ENCODE measurements at places on chromosomes 16 and 17. TPM values are rescaled to one million over a fixed set of nuclear protein-coding genes. Genes with fewer than 3 reads are reported as not detected.

DNA sequence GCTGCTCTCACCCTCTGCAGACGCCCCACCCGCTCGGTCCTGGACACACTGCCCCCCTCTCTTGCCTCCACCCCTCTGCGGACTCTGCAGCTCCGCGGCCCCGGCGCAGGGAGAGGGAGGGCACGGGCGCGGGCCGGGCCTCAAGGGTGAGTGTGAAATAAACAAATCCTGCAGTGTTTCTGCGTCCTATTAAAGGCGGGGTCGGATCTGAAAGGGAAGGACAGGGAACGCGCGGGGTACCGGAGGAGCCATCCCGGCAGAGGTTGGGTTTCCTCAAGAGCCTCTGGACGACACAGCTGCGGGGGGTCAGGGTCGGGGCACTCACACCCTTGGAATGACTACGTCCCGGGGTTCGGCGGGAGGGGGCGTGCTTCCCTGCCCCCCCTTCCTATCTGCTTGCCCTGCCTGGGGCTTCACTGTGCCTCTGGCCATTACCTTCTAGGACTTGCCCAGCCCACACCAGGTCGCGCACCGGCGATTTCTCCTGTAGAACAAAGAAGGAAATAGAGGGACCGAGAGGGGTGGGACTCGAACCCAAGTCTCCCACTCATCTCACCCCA lies 466 bp upstream of the HSF4 start:
- H3K27me3 ChIP-seq = peaks cover 99% of the 10 kb centered on the region
- no peaks in the 10 kb centered on the region for H3K36me3 ChIP-seq
- no peak overlapping the region for H3K4me3 ChIP-seq
- DNase-seq = no peak
- no peak overlapping the region for H3K27ac ChIP-seq

DNA sequence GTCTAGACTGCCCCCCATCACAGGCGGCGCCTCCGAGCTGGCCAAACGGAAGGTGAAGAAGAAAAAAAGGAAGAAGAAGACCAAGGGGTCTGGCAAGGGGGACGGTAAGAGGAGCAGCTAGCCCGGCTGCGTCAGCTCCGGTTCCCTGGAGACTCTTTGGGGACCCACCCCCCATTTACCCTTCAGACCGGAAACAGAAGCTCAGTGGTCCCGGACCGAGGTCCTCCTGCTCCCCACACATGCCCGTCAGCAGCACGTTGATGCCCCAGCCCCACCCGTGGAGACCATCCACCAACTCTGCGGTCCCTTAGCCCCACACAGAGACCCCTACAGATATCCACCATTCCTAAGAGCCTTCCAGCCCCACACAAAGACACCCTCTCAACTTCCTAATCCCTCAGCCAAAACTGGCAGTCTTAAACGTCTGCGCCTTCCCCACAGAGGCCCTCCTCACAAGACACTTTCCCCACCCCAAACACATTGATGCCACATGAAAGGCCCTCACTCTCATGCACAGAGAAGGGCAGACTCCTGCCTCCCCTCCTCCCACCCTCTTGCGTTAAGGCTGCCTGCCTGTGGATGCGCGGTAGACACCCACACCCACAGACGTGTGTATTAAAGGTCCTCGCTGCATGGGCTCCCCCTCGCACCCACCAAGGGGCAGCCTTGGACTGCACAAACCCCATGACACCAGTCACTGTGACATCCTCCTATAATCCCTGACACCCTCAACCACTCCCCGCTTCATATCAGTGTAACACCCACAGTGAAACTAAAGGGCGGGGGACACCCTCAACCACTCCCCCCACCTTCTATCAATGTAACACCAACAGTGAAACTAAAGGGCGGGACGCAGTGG lies 58.2 kb upstream of the RPH3AL start:
- H3K27ac ChIP-seq = peak overlapping the region; percentile 96
- peak; percentile 80 for DNase-seq
- H3K27me3 ChIP-seq = no peaks in the 10 kb centered on the region

DNA sequence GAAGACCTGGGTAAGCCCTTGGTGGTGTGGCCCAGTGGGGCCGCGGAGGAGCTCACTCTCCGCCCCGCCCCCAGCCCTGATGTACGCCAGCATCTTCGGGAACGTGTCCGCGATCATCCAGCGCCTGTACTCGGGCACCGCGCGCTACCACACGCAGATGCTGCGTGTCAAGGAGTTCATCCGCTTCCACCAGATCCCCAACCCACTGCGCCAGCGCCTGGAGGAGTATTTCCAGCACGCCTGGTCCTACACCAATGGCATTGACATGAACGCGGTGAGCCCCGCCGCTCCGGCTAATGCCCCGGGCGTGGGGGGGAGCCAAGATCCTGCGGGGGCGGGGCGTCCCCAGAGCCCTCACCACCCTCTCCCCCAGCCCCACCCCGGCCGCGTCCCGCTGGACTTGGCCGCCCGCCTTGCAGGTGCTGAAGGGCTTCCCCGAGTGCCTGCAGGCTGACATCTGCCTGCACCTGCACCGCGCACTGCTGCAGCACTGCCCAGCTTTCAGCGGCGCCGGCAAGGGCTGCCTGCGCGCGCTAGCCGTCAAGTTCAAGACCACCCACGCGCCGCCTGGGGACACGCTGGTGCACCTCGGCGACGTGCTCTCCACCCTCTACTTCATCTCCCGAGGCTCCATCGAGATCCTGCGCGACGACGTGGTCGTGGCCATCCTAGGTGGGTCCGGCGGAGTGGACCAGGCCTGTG lies 12.1 kb upstream of the DCAF7 start:
- H3K27ac ChIP-seq = no peak overlapping the region
- peak overlapping the region; percentile 10 for H3K4me3 ChIP-seq
- DNase-seq = peak; percentile 43
- peaks cover 17% of the 10 kb centered on the region for H3K4me1 ChIP-seq
- H3K27me3 ChIP-seq = peaks cover 35% of the 10 kb centered on the region

DNA sequence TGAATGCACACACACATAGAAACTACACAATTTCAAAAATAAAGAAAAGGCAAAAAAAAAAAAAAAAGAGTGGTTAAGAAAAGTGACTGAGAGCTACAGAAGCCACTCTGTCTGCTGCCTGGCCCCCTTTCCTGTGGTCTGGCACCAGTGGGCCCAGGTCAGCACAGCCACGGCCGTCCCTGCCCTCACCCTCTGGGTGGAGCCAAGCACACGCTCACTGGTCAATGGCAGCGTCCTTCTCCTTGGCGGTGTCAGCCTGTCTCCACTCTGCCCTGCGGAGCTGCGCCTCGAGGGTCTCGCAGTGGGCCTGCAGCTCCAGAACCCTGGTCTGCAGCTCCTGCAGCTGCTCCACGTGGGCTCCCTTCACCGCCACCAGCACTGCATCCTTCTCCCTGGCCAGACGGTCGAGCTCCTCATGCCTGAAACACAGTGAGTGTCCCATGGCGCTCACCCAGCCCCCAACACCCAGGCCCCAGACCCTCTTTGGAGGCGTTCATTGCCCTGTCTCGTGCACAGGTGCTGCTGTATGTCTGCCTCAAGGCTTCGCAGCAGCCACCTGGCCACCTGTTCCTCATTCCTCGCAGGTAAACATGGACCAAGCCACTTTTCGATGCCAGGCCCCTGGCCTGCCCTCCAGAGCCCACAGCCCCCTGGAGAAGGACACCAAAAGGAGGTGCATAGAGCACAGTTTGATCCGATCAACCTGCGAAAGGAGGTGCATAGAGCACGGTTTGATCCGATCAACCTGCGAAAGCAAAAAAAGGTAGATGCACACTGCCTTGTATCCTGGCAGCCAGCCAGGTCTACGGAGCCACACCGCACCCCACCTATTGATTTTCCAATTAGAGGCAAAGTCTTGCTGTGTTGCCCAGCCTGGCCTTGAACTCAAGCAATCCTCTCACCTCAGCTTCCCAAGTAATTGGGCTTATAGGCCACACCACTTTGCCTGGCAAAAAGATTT lies 24.4 kb downstream of the CCDC57 start:
- no peak overlapping the region for H3K27ac ChIP-seq
- H3K4me1 ChIP-seq = no peaks in the 10 kb centered on the region
- no peak for DNase-seq
- peaks cover 46% of the 10 kb centered on the region for H3K36me3 ChIP-seq
- no peaks in the 10 kb centered on the region for H3K27me3 ChIP-seq

DNA sequence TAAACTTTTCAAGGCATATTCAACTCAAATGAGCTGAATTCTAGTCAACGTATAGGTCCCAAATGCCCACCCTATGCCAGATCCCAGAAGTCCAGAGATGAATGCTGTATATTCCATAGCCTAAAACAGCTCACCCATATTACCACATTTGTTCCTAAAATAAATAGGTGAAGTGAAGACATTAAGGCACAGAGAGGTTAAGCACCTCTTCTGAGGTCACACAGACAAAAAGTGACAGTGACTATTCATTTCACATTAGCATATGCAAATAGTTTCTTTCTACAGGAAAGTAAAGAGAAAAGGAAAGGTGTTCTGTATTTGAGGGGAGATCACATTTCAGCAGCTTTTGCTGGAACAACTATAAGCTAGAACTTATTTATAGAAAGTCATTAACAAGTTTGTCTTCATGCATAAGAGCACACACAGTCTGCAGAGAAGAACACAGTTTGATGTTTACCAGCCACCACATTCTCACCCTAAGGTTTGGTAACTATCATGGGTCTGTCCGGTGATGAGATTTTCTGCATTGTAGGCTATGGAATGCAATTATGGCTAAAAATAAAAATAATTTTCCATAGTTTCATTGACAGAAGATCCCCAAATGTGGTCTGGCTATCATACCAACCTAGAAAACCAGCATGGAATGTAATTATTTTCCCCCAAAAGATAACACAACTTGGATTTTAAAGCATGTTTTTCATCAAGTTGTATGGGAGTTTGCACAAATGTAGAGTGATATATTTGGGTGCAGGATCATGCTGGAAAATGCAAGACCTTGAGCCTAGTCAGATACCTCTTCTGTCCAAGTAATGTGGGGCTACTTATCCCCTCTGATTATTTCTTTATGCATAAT lies 402.1 kb downstream of the UTP18 start:
- H3K36me3 ChIP-seq = no peaks in the 10 kb centered on the region

- H3K27me3 ChIP-seq = peaks cover 35% of the 10 kb centered on the region
- H3K4me3 ChIP-seq = no peak overlapping the region
- no peaks in the 10 kb centered on the region for H3K36me3 ChIP-seq
- no peaks in the 10 kb centered on the region for H3K4me1 ChIP-seq
Observed at GRCh38 chr17:36894925-36895324, 42.4 kb upstream of the LHX1 start.

DNA sequence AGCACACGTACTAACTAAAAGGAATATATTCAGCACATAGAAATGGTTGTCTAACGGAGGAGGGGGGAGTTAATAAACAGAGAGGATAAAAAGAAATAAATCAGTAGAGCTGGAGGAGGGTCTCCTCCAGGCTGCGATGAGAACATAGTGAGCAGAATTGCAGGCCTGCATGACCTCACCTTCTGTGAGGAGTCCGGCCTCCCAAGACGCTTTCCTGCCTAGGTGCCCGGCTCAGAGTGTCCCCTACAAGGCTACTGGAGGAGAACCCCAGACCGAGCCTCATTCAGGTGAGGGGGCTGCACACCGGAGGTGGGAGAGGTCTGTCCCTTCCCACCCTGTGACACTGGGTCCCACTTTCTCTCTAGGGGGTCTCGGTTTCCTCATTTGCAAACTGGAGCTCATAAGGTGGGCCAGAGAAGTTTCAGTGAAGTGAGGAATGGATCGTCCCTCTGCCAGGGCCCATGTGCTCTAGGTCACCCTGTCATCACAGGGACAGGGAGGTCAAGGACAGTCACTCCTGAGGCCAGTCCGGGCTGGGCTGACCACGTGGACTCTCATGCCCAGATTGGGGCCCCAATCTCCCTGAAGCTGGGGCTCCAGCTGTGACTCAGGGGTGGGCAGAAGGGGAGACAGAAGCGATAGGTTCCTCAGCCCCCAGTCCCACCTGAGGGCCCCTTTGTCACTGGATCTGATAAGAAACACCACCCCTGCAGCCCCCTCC lies 3.3 kb upstream of the HBM start:
- no peaks in the 10 kb centered on the region for H3K4me1 ChIP-seq
- peaks cover 70% of the 10 kb centered on the region for H3K27me3 ChIP-seq
- H3K36me3 ChIP-seq = no peaks in the 10 kb centered on the region
- no peak overlapping the region for H3K4me3 ChIP-seq

DNA sequence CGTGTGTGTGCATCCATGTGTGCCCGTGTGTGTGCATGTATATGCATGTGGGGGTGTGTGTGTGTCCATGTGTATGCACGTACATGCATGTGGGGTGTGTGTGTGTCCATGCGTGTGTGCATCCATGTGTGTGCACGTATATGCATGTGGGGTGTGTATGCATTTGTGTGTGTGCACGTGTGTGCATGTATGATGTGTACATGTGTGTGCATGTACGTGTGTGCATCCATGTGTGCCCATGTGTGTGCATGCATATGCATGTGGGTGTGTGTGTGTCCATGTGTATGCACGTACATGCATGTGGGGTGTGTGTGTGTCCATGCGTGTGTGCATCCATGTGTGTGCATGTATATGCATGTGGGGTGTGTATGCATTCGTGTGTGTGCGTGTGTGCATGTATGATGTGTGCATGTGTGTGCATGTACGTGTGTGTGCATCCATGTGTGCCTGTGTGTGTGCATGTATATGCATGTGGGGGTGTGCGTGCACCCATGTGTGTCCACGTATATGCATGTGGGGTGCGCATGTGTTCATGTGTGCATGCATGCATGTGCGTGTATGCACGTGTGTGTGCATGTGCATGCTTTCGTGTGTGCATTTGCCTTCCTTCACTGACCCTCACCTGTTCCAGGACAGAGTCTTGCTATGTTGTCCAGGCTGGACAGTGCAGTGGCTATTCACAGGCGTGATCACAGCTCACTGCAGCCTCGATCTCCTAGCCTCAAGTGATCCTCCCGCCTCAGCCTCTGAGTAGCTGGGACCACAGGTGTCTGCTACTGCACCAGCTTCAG lies 129.6 kb upstream of the TNRC6C start:
- DNase-seq = no peak
- no peak overlapping the region for H3K4me3 ChIP-seq
- no peaks in the 10 kb centered on the region for H3K36me3 ChIP-seq
- no peak overlapping the region for H3K27ac ChIP-seq
- H3K27me3 ChIP-seq = no peaks in the 10 kb centered on the region

DNA sequence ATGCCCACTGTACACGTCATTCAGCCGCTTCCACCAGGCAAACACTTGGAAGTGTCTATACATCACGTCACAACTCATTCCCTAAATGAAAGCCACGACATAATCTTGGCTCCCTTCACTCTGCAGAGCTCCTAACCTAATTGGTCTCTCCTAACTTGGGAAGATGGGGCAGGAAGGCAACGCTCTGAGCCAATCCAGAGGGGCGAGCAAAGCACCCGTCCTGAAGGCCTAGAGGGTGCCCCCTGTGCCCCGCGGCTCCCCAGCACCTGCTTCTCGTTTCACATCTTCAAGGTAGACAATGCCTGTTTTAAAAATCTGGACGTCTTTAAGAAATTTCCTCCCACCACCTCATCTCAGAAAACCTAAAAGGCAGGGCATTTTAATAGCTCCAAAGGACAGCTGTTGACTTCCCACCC lies 1.0 kb downstream of the CSNK2A2 start:
- H3K27ac ChIP-seq = no peak overlapping the region
- peak overlapping the region; percentile 93 for H3K4me3 ChIP-seq
- no peak for DNase-seq
- H3K27me3 ChIP-seq = peaks cover 10% of the 10 kb centered on the region
- H3K4me1 ChIP-seq = peaks cover 14% of the 10 kb centered on the region

GRCh38 chr16:30949650-30950515 lies 1.0 kb downstream of the ORAI3 start:
- H3K4me3 ChIP-seq = peak overlapping the region; percentile 68
- H3K27ac ChIP-seq = peak overlapping the region; percentile 53
- H3K27me3 ChIP-seq = no peaks in the 10 kb centered on the region
- DNase-seq = peak; percentile 44

- H3K4me1 ChIP-seq = peaks cover 20% of the 10 kb centered on the region
- H3K27ac ChIP-seq = no peak overlapping the region
- no peak overlapping the region for H3K4me3 ChIP-seq
- H3K27me3 ChIP-seq = no peaks in the 10 kb centered on the region
- no peak for DNase-seq
Observed at GRCh38 chr16:79099716-79100115, 500.8 kb downstream of the MAF start.

Gene HBA2
- total RNA-seq = 595 TPM

Gene CDH3
- 45.6 TPM for total RNA-seq

All from thymus (tissue), 14 donors.